ENCODE measurements at places on chromosomes 2 and 18.

DNA sequence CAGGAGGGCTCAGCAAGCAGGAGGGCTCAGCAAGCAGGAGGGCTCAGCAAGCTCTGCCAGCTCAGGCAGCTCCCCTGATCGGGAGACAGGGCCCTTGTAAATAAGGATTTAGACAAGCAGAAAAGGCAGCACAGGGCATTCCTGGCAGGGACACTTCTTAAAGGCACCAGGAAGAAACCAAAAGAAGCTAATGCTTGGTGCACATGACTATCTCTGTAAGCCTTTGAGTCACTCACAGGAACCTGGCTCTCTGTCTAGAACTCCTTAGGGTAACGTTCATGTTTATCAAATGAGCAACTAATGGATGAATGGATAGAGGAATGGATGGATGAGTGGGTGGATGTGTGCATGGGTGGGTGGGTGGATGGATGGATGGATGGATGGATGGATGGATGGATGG lies 28.4 kb downstream of the TMEM37 start:
- no peak for DNase-seq

- DNase-seq: no peak
Observed at GRCh38 chr2:191515551-191515950, 162.4 kb upstream of the NABP1 start.

DNA sequence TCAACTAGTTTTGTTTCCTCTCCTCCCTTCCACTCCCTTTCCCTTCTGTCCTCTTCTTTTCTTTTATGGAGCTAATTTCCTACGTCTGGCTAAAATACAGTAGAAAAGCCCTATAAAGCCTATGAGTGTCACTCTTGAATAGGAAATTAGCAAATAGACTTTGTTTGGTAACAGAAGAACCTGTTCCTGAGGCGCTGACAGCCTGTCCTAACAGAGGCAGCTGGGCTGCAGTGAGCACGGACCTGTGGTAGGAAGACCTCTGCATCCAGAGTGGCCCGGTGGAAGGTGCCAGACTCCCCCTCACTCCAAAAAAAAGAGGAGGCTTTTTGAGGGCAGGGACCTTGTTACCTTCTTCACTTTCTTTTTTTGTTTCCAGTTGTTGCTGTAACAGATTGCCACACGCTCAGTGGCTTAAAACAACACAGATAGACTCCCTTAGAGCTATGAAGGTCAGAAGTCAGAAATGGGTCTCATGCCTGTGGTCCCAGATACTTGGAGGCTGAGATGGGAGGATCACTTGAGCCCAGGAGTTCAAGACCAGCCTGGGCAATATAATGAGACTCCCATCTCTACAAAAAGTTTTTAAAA lies 81.2 kb upstream of the TXNDC2 start:
- DNase-seq: no peak

DNA sequence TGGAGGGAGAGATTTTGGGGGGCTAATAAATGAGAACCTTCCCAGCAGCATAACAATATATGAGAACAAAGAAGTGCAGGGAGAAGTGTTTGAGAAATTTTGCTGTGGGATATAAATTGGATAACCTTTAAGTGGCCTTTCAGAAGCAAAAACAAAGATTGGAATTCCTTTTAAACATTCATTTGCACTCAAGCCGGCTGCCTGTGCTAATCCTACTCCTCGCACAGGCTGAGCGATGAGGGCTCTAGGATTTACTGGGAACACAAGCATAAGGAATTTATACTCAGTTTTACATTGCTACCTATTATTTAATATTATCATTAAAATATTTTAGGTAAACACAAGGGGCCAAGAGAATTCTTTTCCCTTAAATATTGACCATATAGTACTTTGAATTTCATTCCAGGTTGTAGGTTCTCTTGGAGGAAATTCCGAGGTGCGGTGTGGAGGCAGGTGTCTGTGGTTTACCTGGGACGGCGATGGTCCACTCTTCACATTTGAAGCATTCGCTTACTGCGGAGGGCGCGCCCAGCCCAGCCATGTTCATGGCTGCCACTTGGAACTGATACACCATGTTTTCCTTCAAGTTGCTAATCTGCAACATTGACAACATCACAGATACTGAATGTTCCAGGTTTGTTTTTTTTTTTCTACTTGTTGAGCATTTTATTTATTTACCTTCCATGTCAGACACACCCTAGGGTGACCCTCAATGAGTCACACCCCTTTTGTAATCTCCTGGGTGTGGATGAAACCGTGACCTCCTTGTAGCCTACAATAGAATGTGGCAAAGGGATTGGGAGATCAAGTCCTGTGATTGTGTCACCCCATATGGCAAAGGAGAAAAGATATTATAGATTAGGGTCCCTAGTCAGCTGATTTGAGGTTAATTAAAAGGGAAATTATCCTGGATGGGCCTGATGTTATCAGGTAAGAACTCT lies 100.1 kb downstream of the MYOM1 start:
- no peak for DNase-seq

GRCh38 chr2:176035013-176035691 lies 33.1 kb upstream of the LNPK start:
- DNase-seq: no peak

DNA sequence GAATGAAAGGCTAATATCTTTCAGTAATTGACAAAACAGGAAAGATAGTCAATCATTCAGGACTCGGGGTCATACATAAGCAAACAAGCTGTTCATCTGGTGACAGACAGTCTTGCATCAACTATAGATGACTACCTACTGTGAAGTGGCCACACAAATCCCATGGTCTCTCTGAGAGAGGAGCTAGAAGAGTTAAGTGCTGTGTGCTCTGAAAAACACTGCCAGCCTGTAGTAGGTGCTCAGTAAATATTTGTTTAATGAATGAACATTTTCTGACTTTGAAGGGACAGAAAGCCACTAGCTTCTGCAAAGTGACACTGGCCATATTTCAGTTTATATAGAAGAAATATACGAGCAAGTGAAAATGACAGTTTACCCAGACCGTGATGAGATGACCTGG lies 184.0 kb upstream of the CHAC2 start:
- DNase-seq: no peak

All from AG04450 (cell line).